CD4-positive, alpha-beta T cell treated with Interleukin-17A for 4 hours (primary cell): ENCODE measurements at places on chromosomes 2 and 18.

DNA sequence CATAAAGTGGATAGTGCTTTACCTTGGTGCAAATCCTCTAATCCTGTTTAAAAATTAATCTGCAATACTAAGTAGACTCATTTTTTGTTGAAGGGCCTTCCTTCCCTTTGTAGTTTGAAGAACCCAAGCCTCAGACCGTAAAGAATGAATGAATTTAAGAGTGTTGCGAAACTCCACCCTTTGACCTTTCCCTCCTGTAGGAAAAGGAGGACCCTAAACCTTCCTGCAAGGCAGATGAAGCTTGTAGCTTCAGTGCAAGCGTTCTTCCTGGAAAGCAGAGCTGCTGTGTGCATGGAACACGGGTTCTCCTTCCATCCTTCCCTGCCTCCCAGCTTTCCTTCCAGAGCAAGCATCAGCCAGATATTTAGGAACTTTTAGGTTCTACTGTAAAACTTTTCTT lies 1.7 kb downstream of the IMPA2 start:
- DNase-seq, result no peak

GRCh38 chr2:16313235-16313975 lies 352.2 kb downstream of the CYRIA start:
- no peak for DNase-seq

DNA sequence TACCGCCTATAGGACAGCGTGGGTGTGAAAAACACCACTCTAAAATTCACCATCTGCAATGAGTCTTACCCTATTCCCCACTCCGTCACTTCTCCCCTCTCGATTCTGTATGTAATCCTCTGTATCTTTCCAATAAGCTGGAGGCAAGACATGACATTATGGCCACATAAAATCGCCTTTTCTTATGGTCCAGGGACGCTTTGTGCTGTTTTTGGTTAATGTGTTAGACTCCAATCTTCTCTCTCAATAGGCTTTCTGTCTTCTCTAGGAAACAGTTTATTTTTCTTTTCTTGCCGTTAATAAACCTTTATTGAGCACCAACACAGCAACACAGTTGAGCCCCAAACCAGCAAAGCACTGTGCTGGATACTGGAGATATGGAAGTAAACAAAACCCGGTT lies 37.9 kb upstream of the ZCCHC2 start:
- DNase-seq, result no peak

- no peak for DNase-seq
Measured at GRCh38 chr18:48632676-48633257, 93.9 kb downstream of the CTIF start.

DNA sequence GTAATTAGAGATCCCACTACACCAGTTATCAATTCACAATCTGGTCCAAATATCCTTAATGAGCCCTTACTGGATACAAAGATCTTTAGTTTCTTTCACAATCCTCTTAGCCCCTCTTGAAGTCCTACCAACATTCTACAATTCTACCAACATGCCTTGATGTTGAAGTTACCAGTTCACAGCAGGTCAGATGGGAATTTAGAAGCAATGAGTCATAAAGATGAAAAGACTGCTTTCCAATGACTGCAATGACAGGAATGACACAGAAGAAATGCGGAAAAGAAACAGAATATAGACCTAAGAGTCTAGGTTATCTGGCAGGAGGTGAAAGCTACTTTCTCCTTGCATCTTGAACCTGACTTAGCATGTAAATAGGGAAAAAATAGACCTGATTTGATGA lies 24.5 kb downstream of the RTTN start:
- DNase-seq, result no peak

DNA sequence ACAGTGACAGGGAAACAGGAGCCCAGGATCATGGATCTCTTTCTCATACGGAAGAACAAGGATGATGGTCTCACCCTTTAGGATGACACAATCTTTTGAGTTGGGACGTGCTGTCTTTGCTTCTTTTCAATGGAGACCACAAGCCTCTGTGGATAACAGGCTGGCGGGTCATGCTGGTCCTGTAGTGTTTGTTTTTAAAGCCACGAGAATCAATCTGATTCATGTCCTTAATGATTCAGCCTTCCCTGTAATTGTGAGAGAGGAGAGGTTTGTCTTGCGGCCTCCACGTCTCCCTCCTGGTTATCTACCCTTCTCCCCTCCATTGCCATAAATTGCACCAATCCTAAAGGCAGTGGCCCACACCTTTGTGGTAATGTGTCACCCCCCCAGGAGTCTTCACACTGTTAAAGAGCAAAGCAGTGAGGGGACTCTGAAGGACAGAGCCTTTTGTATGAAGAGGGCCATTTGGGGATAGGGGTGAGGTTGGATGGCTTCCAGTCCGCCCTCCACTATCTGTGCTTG lies 87.7 kb upstream of the TGFA start:
- DNase-seq, result no peak
